CD4-positive, CD25-positive, alpha-beta regulatory T cell (primary cell): ENCODE measurements at places on chromosomes 12 and 14. TPM values are rescaled to one million over a fixed set of nuclear protein-coding genes. Genes with fewer than 3 reads are reported as not detected.

- peaks cover 20% of the 10 kb centered on the region for H3K4me1 ChIP-seq
- H3K27ac ChIP-seq, result no peak overlapping the region
- peaks cover 4% of the 10 kb centered on the region for H3K27me3 ChIP-seq
These were observed 3.0 kb downstream of the ARG2 start for GRCh38 chr14:67622675-67623074.

GRCh38 chr12:27359578-27360340, 27.1 kb downstream of the BMAL2 start:
- no peaks in the 10 kb centered on the region for H3K36me3 ChIP-seq
- H3K27me3 ChIP-seq, result peaks cover 9% of the 10 kb centered on the region
- no peak for DNase-seq
- no peak overlapping the region for H3K27ac ChIP-seq
- H3K4me1 ChIP-seq, result no peaks in the 10 kb centered on the region

GRCh38 chr12:115386946-115387345, 703.0 kb upstream of the TBX3 start:
- no peaks in the 10 kb centered on the region for H3K4me1 ChIP-seq
- H3K36me3 ChIP-seq, result no peaks in the 10 kb centered on the region
- H3K27ac ChIP-seq, result no peak overlapping the region

DNA sequence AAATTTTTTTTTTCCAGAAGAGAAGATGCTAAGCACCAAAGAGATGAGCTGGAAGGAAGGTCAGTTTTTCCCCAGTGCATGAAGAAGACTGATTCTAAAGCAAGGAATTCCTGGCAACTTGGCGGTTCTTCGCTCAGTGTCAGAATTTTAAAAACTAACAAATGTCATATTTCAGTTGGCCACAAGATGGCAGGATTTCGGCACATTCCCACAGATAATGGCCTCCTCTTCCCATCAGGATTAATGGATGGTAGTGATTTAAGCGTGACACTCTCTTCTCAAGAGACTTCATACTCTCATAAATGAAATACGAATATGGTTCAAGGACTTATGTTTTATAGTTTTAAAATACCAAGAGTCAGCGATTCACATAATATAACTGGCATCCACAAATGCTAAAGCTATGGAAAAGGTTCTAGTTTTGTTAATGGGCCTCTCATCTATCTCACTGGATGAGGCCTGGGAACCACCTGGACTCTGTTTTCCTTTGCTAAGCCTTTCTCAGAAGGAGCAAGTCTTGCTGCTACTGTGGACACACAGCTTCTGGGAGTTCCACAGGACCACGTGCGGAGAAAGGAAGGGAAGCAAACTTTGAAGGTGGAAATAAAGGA, 46.1 kb upstream of the PTPRO start:
- no peaks in the 10 kb centered on the region for H3K36me3 ChIP-seq
- H3K4me1 ChIP-seq, result no peaks in the 10 kb centered on the region
- H3K4me3 ChIP-seq, result no peak overlapping the region
- no peak for DNase-seq
- no peak overlapping the region for H3K27ac ChIP-seq

DNA sequence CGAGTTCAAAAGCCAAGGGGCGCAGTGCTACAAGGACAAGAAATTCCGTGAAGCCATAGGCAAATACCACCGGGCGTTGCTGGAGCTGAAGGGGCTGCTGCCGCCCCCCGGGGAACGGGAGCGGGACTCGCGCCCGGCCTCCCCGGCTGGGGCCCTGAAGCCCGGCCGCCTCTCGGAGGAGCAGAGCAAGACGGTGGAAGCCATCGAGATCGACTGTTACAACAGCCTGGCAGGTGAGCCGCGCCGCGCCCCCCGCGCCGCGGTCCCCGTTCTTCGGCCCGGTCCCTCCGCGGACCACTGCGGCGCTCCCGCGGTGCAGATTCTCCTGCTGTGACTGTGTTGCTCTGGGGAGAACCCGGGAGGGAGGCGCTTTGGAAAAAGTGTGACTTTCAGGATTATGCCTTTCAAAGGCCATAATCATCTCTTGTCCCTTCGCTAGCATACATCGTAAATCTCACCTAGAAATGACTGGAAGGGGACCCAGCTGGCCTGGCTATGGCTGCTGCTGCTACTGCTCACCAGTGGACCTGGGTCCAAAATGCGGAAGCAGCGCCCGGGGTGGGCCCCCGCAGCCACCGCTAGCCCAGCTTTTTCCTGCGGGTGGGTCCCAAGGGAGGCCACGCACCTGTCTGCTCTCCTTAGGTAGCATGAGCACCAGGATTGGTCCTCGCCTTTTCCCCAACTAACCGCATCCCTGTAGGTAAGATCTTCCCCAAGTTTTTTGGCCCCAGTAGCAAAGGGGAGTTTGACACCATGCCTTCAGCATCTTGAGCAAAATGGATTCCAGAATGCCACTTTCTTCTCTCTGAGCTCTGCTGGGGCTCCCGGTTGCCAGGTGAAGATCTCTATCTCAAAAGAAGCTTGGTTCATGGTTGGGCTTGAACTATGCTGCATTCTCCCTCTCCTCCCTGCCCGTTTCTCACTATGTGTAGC, 853 bp downstream of the TTC9 start:
- DNase-seq, result peak; percentile 48
- H3K27ac ChIP-seq, result peak overlapping the region; percentile 60
- peaks cover 55% of the 10 kb centered on the region for H3K4me1 ChIP-seq
- H3K27me3 ChIP-seq, result no peaks in the 10 kb centered on the region

DNA sequence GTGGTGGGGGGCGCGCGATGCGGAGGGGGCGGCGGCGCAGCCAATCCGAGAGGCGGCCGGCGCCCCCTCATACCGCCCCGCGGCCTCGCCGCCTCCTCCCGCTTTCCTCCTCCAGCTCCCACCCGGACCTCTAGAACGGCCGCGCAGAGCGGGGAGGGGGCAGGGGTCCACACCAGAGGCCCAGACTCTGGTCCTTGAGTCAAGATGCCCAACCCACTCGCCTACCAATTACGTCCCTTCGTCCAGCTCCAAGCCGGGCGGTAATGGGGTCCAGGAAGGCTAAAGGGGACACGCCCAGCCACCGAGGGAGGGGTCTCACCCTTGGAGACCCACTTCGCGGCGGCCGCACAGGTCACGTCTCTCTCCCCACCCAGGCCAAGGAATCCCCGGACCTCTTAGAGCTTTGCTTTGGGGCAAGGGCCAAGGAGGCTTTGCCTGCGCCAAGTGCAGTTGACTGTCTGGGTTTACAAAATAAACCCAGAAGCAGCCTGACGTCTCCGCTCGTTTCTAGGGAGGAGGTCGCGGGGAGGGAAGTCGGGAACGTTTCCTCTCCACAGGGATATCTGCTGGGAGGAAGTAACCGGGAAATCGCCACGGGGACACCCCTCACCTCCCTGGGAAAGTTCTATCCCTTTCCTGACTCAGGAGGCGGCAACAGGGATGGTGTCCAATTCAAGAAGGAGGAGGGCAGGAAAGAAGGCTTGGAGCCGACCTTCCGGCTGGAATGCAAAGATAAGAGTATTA, 394 bp upstream of the AMIGO2 start:
- peak; percentile 51 for DNase-seq
- H3K36me3 ChIP-seq, result no peaks in the 10 kb centered on the region
- peaks cover 64% of the 10 kb centered on the region for H3K4me1 ChIP-seq
- H3K4me3 ChIP-seq, result peak overlapping the region; percentile 89
- H3K27me3 ChIP-seq, result no peaks in the 10 kb centered on the region

GRCh38 chr12:59689776-59690175, 93.9 kb downstream of the SLC16A7 start:
- no peak overlapping the region for H3K4me3 ChIP-seq
- DNase-seq, result no peak
- H3K36me3 ChIP-seq, result no peaks in the 10 kb centered on the region
- H3K4me1 ChIP-seq, result no peaks in the 10 kb centered on the region

DNA sequence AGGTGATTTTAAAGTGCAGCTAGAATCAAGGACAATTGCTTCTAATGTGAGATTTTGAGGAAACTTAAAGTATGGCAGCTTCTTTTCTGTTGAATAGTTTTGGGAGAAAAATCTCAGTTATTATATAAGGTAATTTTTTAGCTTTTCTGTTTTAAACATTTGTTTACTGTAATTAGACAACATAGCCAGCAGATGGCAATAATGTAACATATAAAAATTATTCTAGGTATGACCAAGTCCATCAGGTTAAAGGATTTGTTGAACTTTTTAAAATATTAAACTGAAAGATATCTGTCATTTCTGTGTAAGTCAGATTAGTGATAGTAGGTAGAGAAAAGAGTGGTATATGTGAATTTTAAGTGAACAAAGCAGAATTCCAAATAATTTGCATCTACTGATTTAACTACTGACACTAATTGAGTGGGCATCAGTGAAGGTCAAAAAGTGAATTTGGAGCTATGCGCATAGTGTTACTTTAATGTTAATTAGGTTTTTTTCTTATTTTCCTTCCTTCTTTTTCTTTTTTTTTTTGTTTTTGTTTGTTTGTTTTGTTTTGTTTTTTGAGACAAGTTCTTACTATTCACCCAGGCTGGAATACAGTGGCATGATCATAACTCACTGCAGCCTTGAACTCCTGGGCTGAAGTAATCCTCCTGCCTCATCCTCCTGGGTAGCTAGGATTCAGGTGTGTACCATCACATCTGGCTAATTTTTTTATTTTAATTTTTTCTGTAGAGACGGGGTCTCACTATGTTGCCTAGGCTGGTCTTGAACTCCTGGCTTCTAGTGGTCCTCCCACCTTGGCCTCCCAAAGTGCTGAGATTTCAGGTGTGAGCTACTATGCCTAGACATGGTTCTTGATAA, 18.6 kb downstream of the PRORP start:
- peak; percentile 62 for DNase-seq
- no peaks in the 10 kb centered on the region for H3K27me3 ChIP-seq
- H3K27ac ChIP-seq, result peak overlapping the region; percentile 68
- no peak overlapping the region for H3K4me3 ChIP-seq
- H3K36me3 ChIP-seq, result peaks cover 29% of the 10 kb centered on the region

DNA sequence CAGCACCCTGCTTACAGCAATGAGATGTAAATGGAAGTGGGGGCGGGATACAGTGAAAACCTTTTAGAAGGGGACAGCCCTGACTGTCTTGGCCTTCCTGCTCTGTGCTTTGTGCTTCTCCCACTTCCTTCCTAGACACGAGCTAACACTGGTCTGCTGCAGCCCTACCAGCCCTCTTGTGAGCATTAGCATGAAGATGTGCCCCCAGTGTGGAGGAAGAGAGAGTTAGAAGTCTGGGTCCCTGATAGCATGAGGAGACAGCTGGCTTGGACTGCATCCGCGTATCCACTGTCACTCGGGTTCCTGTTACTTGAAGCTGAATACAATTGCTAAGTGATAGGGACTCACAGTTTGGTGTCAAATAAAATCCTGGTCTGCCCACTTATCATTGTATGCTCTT, 248.1 kb upstream of the SOX5 start:
- no peaks in the 10 kb centered on the region for H3K36me3 ChIP-seq
- H3K4me1 ChIP-seq, result no peaks in the 10 kb centered on the region
- no peak overlapping the region for H3K27ac ChIP-seq
- no peak for DNase-seq

DNA sequence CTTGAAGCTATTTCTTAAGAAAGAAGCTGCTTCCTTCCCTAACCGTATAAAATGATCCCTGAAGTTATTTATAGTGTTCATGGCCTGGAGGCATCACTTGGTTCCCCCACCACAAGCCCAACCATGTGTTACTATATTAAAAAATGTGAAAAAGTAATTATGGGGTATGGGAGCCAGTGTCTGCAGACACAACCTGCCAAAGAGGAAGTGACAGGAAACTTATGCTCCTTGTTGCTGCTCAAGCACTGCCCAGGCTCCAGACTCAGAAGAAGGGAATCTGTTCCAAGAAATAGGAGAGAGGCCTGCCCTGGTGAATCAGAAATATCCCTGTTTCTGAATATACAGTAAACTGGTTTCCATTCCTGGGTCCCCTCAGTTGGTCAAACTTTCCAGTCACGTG, 217.2 kb upstream of the BMP4 start:
- H3K27me3 ChIP-seq, result peaks cover 6% of the 10 kb centered on the region
- no peak for DNase-seq
- H3K4me3 ChIP-seq, result no peak overlapping the region
- no peaks in the 10 kb centered on the region for H3K36me3 ChIP-seq
- no peak overlapping the region for H3K27ac ChIP-seq
- no peaks in the 10 kb centered on the region for H3K4me1 ChIP-seq

DNA sequence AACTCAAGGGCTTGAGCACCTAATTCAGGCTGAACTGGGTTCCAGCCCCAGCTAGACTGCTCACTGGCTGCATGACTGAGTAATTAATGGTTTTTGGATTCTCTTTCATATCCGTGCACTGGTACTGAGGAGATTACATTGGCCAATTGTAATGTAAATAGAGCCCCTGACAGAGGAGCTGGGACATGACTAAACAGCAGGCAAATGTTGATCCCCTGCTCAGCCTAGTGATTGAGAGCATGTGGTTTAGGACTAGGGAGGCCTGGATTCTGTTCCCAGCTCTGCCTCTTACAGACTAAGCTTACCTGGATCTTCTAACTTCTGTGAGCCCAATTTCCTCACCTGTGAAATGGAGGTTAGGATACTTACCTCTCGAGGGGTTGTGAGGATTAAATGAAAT, 204.3 kb downstream of the ESR2 start:
- H3K27ac ChIP-seq, result no peak overlapping the region
- peaks cover 67% of the 10 kb centered on the region for H3K36me3 ChIP-seq
- no peaks in the 10 kb centered on the region for H3K4me1 ChIP-seq

- H3K27ac ChIP-seq, result no peak overlapping the region
- H3K4me1 ChIP-seq, result no peaks in the 10 kb centered on the region
- DNase-seq, result no peak
These were observed 315.3 kb upstream of the PRICKLE1 start for GRCh38 chr12:42904683-42905418.

DNA sequence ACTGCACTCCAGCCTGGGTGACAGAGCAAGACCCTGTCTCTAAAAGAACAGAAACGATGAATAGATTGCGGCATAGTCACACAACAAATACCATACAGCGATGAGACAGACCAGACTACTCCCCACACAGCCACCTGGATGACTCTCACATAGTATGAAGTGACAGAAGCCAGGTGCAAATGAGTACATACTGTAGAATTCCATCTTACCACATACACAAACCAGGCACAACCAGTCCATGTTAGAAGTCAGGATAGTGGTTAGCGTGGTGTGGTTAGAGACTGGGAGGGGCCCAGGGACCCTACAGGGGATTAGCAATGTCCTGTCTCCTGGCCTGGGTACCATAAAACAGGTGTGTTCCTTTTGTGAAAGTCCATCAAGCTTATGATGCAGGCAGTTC, 53.8 kb downstream of the FAM222A start:
- H3K36me3 ChIP-seq, result no peaks in the 10 kb centered on the region
- no peaks in the 10 kb centered on the region for H3K27me3 ChIP-seq

DNA sequence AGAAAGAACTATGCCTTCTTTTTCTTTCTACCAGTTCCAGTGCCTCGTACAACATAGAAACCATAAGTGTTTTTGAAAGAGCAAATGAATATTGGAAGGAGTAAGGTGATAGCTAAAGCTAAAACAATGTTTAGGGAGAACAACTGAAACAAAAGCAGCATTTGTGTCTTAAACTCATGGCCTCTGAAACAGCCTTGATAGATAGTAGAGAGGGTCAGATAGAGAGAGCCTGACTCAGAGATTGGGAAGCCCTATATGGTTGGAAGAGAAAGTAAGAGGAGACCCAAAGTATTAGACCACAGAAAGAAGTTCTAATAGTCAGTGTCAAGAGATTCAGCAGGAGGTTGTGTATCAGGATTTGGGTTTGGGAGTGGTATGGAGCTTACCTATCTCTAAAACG, 79.6 kb upstream of the IFNG-AS1 start:
- H3K4me1 ChIP-seq, result no peaks in the 10 kb centered on the region
- H3K4me3 ChIP-seq, result no peak overlapping the region
- no peaks in the 10 kb centered on the region for H3K36me3 ChIP-seq
- peaks cover 2% of the 10 kb centered on the region for H3K27me3 ChIP-seq

TMEM132D gene
- polyA plus RNA-seq, result not detected

ACAD10 gene
- 9.5 TPM for polyA plus RNA-seq

TCTN1 gene
- polyA plus RNA-seq, result 5.8 TPM

PTGES3 gene
- 276 TPM for polyA plus RNA-seq

APOF gene
- polyA plus RNA-seq, result not detected

ZNF268 gene
- polyA plus RNA-seq, result 14.2 TPM

RNF41 gene
- 45.0 TPM for polyA plus RNA-seq
